ENCODE measurements at places on chromosomes 6 and 20. TPM values are rescaled to one million over a fixed set of nuclear protein-coding genes. Genes with fewer than 3 reads are reported as not detected.
A peak's percentile ranks its signal among the peaks of the same experiment; 100 is the strongest.

BTNL2 gene
- total RNA-seq, result not detected

SMIM29 gene
- total RNA-seq, result 15.8 TPM

HAO1 gene
- total RNA-seq, result not detected

DNA sequence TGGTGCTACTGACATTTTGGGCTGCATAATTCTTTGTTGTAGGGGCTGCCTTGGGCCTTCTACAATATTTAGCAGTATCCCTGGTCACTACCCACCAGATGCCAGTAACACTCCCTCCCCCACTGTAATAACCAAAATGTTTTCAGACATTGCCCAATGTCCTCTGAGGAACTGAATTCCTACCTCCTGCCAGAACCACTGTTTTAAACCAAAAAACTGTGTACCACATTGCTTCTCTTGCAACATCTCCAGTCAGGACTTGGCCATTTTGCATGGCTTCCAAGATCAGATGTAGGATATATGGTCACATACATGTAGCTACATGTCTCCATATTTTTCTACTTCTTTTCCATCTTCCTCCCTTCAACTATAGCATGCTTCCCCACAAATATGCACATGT lies 97.4 kb upstream of the IFNGR1 start:
- no peak for DNase-seq

DNA sequence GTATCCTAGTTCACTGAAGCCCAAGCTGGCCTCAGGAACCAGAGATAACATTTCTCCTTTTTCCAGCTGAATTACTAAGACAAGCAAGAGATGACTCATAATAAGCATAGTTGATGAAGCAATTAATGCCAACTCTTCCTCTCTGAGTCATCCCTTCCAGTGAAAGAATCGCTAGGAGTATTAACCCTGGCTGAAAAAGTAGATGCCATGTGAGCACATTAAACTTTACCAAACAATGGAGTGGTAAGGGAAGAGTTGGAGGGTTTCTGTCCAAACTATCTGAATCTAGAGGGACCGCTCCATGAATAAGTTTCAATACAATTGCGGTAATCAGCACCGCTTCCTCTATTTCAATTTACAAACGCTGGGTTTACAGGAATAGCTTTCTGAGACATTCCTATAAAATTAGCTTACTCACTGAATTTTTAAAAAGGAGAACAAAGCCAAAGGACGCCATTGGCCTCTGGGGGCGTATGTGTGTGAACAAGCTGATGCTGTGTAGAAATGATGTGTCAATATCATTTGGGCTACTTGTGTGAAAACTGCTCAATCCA lies 48.3 kb downstream of the ATXN1 start:
- DNase-seq, result peak; percentile 57

GRCh38 chr6:133834472-133835170 lies 54.3 kb upstream of the TCF21 start:
- no peak for DNase-seq
